ENCODE measurements at places on chromosomes 5 and 9.

DNA sequence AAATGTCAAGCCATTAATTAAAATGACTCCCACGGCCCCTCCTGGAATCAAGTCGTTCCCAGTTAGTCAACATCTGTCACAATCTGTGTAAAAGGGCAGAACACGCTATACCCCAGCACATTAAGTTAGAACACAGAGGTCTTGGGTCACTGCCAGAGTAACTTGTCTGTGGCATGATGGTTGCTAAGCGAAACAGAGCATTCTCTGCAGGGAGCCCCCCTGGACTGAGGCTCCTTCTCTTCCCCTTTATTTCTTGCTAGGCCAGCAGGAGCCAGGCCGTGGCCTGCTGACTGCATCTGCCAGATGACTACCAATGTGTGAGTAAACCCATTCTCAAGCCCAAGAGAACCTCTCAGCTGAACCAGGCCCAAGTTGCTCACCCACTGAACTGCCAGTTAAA lies 51.9 kb upstream of the ZBED3 start:
- no peak for DNase-seq

DNA sequence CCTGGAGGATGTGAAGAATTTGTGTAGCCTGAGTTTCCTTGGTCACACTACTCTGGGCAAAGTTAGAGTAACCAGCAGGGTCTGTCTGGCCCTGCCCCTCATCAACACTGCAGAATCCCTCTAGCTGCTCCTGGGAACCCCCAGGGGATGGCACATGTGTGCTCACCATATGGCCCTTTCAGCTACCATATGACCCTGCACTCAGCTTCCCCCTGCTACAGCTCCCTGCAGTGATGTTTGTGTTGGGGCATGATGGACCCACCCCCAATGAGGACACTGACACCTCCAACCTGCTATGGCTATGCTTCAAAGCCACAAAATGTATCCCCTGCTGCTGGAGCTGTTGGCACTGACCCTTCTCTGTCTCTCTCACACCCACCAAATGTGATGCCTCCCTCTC lies 152.7 kb downstream of the SNX18 start:
- DNase-seq: no peak

DNA sequence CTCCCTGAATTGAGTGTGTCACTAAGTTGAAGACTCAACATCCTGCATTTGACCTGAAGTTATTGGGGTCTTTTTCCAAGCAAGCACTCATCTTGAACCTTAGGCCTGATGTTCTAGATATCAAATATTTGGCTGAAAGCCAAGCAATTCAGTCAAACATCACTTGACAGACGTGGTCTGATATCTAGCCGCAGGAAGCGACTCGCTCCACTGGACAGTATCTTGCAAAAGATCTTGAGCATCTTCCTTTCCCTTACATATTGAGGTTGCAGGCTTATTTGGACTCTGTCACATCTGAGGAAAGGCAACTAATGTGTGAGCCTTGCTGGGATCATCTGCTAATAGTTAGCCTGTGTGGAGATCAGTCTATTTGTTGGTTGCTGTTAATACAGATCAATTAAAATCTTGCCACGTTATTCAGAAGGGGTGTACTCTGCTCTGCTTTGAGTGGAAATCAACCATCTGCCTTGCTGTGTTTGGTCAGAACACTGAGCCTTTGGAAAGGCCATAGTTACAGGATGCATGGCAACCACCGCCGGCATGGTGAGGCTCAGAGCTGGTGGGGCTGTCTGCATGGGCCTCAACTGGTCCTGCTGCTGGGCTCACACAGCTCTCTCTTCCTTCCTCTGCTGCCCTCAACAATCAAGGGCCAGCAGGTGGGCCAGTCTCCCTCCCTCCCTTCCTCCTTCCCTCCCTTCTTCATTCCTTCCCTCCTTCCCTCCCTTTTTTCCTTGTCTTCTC lies 166.9 kb upstream of the KLF9 start:
- no peak for DNase-seq

- DNase-seq: no peak
Measured at GRCh38 chr5:9690751-9691150, 60.6 kb upstream of the TAS2R1 start.

GRCh38 chr9:72954431-72955125 lies 1.7 kb upstream of the ALDH1A1 start:
- DNase-seq: no peak

GRCh38 chr5:105687493-105687892 lies 1983.2 kb downstream of the EFNA5 start:
- DNase-seq: no peak

GRCh38 chr5:38780945-38781344 lies 64.9 kb upstream of the OSMR start:
- DNase-seq: no peak

DNA sequence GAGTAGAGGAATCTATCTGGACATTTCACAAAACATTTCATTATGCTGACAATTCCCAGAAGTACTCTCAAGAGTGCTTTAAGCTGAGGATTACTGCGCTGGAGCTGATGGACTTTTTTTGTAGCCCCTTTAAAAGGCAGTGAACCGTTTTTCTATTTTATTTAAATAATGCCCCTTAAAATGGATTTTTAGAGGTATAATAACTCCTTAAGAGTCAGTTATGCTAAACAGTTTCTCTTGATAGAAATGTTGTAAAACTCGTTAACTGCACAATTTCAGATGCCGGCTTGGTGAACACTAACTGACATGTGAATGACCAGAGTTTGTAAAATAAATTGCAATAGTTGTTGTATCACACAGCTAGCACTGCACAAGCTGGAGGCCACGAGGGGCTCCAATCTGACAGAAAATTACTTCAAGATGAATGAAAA lies 174.0 kb downstream of the NR2F1-AS1 start:
- DNase-seq: no peak

All from activated CD8-positive, alpha-beta memory T cell treated with anti-CD3 and anti-CD28 coated beads for 48 hours (primary cell).